ENCODE measurements at places on chromosomes 4 and X. TPM values are rescaled to one million over a fixed set of nuclear protein-coding genes. Genes with fewer than 3 reads are reported as not detected.

Gene SLITRK4
- polyA plus RNA-seq: 2.8 TPM

Gene DMD
- 4.2 TPM for polyA plus RNA-seq

Gene SLC6A14
- not detected for polyA plus RNA-seq

Gene PARM1
- polyA plus RNA-seq: 42.9 TPM

Gene PAGE2B
- polyA plus RNA-seq: not detected
